Activated T-helper 1 cell treated with Interleukin-2 at 50 U/mL for 16 hours (primary cell): ENCODE measurements at places on chromosomes 3 and 15.

DNA sequence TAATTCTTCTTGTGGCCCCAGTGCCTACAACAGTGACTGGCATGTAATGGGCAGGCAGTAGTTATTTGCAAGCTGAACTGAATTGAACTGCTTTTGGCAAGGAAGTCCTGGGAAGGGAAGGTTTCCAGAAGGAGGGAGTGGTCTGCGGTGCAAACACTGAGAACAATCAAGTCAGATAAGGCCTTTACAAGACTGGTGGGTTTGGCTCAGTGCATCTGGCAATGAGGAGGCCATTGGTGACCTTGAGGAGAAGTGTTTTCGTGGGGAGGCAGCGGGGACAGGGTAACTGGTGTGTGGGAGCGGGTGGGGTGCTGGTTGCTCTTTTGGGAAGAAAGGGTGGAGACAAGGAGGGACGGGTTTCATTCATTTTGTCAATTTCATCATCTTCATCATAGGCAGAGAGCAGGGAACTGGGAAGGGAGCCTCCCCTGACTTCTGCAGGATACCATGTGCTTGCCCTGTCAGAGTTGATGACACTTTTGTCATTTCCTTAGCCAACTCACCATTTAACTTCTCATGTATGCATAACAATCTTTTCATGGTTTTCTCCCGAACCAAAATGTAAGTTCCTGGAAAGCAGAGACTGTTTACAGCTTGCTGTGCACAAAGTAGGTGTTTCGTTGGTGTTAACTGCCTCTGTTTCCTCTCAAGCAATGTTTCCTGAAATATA is 8.4 kb upstream of the EHD4 start:
- no peak for DNase-seq

DNA sequence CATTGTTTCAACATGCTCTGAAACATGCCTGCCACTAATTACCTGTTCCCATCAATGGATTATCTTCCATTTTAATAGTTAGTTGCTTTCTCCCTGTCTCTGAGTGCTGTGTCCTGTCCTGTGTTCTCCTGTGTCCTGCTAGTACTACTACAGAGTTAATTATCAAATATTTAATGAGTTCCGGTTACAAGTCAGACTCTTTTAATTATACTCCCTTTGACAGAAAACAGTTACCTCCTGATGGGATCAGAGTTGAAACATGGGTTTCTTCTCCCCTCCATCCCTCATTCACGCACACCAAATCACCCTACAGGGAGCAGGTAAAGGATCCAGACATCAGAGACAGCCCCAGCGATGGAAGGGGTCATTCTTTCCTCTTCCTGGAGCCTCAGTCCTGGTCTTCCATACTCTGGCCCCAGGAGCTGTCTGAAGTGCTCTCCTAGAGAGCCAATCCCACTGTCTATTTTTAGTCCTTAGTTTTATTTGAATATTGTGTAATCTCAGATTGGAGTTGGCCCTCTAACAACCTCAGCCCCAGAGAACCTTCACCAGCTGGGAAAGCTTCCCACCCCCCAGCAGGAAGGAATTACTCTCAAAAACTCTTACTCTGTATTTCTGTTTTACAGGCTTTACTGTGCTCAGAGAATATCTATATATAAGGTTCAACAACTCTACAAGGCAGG is 137.0 kb upstream of the C2CD4B start:
- DNase-seq: no peak

GRCh38 chr3:136992115-136992514 is 34.3 kb downstream of the IL20RB start:
- no peak for DNase-seq

DNA sequence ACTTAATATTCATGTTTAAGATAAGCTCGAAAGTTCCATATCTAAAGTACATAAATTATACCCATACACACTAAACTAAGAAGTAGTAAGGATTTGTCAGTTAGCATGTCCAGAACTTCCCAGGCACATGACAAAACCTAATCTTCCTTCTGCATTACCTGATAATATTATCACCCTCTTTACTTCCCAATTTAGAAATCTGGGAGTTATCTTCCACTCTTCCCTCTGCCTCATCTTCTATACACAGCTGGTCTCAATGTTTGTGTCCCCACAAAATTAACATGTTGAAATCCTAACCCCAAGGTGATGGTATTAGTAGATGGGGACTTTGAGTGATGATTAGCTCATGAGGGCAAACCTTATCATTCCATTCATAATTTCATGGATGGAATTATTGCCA is 15.3 kb downstream of the GABPB1 start:
- DNase-seq: no peak

DNA sequence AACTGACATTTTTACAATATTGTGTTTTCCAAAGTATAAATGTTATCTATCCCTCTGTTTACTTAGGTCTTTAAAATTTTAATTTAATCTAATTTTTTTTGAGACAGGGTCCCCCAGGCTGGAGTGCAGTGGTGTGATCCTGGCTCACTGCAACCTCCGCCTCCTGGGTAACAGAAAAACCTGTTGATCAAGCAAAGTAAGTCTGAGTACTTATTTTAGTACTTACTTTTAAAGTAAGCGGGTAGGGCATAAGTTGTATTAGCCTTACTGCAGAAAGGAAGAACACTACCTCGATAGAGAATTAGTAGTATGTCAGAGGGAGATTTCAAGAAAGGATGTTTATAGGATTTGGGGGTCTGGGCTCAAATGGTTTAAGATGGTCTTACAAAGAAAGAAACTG is 11.9 kb upstream of the FEM1B start:
- no peak for DNase-seq

GRCh38 chr15:84780492-84780891 is 32.1 kb downstream of the ZNF592 start:
- DNase-seq: no peak

DNA sequence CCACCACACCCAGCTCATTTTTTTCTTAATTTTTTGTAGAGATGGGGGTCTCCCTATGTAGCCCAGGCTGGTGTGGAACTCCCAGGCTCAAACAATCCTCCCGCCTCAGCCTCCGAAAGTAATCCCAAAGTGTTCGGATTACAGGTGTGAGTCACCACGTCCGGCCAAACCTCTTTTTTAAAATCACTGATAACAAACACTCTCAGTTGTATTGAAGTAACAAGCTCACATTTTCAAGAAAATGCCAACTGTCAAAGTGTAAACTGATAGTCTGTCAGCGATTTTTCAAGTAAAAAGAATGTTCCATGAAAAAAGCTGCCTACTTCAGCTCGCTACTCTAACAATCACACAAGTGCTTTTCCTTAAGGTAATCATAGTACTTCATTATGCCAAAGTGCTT is 33.4 kb downstream of the UBXN7 start:
- DNase-seq: no peak

GRCh38 chr3:98630416-98630815 is 37.0 kb upstream of the CPOX start:
- DNase-seq: no peak

DNA sequence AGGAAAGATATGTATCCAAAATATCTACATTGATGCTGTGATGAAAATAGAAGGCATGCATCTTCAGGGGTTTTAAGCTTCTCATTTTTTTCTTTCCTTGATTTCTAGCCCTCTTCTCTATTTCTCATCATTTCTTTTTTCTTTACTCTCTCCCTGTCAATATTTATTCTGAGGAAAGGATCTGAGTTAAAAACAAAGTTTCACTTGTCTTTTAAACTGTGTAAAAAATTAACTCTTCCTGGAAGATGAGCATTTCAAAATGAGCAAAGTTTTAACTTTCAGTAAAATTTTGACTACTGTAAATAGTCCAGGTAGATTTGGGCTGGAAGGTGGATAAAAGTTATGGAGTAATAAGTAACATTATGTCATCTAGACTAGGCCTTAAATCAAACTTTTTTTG is 500.2 kb upstream of the GBE1 start:
- DNase-seq: no peak

DNA sequence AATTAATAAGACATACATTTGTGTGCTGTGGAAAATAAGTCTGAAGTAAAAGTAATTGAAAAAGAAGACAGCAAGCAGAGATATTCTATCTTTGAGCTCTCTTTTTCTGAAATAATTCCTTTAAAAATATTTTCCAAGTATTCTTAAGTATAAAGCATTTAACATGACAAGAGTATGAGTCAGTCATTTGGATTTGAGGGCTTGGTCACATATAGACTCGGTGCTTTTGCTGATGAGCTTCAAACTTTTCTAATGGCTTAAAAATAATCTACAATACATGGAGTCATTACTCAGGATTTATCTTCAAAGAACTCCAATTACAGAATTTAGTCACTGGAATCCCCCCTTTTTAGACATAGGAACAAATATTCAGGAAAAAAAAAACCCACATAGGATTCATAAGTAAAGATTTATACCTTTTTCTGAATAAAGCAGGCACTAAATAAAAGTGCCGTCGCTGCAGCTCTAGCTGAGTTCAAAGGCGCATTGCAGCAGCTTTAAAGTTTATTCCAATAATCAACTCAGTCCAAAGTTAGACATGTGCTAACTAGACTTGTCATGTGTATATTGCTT is 147.5 kb downstream of the CTNNB1 start:
- DNase-seq: no peak

DNA sequence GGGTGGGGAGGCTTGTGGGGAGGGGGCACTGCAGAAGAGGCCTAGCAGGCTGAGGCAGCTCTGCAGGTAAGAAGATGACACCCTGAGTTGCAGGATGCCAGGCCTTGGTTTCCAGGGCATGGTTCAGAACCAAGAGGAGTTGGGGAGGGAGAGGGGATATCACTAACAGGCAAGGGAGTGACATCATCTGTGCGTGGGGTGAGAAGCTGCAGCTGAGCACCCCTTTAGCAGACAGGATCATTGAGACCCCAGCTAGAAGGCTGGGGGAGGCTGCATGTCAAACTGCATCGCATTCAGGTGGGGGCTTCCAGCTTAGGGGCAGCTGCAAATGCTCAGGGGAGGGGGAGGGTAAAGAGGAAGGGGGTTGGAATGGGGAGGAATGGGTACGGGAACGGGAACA is 23.0 kb downstream of the CACNA2D2 start:
- no peak for DNase-seq

DNA sequence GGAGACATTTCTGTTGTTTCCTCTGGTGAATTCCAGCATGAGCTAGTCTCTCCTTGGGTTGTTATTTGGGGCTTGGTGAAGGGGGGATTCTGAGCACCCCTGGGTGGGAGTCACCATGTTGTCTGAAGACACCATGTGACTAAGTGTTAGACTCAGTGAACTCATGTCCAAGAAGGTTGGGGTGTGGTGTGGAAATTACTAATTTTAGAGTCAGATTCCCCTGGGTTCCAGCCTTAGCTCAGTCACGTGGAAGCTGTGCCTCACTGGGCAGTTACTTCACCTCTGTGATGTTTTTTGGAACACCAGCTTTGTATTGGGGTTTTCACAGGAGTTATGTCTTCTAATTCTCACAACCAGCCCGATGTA is 171.5 kb downstream of the RPLP1 start:
- DNase-seq: no peak

DNA sequence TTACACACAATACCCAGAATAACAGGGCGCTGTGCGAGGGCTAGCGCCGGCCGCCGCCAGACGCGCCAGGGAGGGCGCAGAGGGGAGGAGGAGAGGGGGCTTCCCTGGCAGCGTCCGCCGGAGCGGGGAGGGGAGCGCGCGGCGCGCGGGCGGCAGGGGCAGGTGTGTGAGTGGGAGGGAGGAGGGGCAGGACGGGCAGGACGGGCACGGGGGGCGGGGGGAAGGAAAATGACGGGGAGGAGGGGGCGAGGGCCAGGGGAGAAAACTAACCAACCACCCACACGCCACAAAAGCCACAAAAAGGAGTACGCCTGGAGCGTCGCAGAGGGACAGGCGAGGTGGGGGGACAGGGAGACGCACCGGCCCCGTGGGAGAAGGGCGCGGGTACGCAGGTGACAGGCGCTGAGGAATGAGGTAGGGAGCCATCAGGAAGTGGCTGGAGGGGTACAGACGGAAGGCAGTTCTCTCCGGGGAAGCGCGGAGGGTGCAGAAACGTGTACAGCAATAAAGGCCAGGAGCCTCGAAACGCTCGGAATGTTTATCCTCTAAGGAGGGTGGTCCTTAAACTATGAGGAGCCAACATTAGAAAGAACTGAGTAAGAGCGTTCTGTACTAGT is 610 bp upstream of the SATB1 start:
- peak; percentile 51 for DNase-seq

DNA sequence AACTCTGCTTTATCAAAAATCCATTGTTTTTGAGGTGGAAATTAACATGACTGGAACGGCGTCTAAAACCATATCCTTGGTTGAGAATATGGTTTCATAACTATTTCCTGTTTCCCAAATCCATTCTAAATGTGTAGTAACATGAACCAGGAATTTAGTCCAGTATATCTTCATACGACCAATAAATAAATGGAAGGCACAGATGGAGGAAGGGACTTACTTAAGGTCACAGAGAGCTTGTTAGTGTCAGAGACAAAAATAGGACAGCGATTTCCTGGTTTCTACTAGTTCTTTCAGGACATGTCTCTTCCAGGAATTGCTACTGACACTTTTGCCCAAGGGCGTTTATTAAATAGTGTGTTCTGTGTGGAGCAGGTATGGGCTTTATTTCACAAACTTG is 41.2 kb downstream of the HES1 start:
- DNase-seq: no peak

GRCh38 chr3:52403271-52403841 is 41.5 kb downstream of the SEMA3G start:
- no peak for DNase-seq

DNA sequence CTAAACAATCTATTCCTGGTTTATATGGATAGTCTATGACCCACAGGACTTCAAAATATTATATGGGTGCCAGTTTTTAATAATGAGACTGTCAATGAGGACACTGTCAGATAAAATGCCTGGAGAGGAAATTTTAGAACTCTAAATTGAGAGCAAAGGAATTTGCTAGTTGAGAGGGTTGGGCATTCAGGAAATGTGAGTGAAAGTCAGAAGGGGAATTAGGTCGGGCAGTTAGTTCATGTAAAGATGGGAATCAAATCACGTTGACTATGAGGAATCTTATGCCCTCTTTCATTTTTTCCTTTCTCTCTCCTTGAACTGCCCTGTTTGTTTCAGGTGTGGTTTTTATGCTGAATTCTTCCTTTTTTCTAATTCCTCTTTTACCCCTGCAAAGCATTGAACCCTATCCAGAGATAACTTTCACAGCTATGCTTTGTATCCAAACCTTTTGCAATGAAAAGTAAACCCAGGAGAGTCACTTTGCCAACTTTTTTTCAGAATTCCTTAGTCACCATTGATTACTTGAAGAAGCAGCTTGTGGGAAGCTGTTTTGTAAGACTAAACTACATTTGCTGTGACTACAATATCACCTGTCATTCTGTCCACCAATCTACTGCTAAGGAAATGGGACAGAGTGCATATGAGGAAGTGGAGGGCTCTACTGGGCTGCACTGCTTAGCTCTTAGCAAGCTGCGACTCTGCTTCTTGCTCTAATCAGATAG is 27.8 kb downstream of the CHP1 start:
- DNase-seq: no peak
